ENCODE measurements at places on chromosomes 3 and 15.
A peak's percentile ranks its signal among the peaks of the same experiment; 100 is the strongest.

DNA sequence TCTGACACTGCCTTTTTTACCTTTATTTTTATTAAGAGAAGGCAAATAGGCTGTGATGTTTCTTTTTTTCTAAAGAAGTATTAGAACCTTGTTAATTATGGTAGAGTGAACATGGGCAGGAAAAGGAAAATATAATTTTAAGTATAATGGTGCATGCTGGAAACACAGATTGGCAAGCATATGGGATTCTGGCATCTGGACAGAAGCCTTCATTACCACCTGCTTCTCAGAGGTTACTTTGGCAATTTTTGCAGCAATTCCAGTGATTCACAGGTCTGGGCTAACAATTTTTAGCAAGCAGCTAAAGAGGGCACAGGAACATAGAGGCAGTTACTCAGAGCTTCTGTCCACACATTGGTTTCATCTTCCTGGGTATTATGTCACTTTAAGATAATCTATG lies 258.3 kb downstream of the DIPK2A start:
- no peak for DNase-seq

DNA sequence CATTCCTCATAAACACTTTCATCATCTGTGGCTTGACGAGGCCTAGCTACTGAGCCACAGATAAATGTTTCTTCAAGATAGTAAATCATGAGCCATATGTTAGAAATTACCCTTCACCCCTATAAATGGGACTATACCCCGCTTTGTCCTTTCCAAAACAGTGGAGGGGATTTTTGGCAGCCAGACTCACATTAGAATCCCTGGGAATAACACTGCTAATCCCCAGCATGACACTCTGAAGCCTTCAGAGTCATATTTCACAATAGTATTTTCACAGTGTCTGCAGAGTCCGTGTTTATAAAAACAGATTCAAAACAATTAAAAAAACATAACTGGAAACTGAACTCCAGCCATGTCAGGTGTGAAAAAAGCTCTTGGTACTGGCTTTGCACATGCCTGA lies 271.6 kb downstream of the ERC2 start:
- no peak for DNase-seq

DNA sequence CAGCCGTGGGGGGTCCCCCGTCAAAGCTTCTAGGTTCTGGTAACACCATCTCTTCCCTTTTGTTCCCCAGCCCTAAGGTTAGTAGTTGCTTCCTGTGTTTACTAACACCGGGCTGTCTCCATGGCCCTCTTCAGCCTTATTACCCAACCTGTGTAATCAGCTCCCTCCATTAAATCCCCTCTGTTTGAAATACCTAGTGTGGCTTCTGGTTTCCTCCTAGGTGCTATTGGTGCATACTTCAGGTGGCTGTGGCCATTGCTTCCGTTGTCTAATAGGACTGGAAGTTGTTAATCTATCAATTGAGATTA lies 35.3 kb downstream of the MOBP start:
- DNase-seq: no peak

- DNase-seq: no peak
Measured at GRCh38 chr3:56860939-56861338, 59.2 kb upstream of the ARHGEF3 start.

GRCh38 chr3:11078826-11079515 lies 75.3 kb upstream of the HRH1 start:
- DNase-seq: no peak

DNA sequence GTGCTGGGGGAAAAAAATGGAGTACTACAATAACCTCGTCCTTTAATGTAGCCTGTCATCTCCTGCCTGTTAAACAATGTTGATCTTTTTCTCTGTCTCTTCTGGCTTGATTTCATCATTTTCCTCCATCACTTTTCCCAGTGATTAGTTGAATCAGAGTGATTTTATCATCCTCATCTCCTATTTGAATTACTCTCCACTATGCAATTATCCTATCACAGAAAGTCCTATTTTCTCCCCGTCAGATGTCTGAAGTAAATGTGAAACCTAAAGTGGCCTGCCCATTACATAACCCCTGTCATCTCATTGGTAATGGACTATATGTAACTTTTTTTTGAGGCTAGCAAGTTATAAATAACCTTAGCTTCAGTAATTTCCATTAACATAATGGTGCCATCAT lies 201.8 kb downstream of the CACNA2D3 start:
- no peak for DNase-seq

DNA sequence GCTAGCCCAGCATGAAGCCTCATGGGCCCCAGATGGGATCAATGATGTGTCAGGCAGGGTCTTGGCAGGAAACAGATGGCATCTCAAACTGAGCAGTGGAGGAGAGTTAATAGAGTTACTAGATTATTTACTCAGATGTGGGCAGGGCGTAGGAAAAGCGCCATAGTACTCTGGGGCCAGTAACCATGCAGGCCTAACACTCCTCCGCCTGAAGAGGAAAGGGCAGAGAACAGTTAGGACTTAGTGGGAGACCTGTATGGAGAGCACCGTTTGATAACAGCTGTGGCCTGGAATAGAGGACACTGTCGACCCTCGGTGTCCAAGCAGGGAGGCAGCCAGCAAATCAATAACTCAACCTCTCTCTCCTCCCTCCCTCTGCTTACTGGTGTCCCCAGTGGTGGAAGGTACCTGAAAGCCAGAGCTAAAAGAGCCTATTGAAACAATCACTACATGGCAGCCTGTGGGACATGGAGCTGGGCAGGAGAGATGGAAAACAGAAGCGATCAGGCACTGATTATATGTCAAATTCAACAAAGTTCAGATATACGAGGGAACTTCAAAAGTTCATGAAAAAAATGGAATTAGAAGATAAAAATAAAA lies 111.4 kb upstream of the CCNL1 start:
- DNase-seq: no peak

- no peak for DNase-seq
Measured at GRCh38 chr3:125128861-125129501, 73.2 kb upstream of the HEG1 start.

GRCh38 chr15:62653122-62653521 lies 389.4 kb upstream of the TPM1 start:
- no peak for DNase-seq

DNA sequence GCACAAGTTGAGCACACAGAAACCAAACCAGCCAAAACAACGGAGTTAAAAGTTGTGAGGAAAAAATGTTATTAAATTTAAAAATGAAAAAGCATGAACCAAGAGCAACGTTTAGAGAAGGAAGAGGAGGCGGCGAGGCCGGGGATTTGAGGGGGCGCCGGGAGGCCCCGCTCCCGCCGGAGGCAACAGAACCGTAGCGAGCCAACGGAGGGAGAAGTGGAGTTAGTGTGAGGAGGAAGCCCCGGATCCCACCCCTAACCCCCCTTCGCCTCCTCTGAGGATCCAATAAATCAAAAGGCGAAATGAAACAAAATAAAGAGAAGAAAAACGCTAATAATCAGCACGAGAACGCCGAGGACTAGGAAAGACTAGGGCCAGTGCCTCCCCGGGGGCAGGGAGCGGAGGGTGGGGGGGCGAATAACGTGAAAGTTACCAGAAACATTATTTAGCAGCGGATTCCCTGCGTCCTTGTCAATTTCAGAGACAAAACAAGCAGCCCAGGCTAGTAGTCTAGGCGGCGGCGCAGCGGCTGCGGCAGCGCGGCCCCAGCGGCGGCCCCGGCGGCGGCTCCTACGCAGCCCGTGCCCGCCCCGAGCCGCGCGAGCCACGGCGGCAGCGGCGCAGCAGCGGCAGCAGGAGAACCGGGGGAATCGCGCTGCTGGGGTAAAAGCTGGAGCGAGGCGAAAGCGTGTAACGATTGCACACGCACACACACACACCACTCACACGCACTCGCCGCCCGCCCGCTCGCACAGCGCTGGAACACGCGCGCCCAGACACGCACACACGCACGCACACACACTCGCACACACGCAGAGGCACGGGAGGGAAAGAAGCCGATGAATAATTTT lies 1.7 kb downstream of the MEIS2 start:
- peak; percentile 53 for DNase-seq

GRCh38 chr3:141103503-141103902 lies 52.4 kb downstream of the SPSB4 start:
- no peak for DNase-seq

DNA sequence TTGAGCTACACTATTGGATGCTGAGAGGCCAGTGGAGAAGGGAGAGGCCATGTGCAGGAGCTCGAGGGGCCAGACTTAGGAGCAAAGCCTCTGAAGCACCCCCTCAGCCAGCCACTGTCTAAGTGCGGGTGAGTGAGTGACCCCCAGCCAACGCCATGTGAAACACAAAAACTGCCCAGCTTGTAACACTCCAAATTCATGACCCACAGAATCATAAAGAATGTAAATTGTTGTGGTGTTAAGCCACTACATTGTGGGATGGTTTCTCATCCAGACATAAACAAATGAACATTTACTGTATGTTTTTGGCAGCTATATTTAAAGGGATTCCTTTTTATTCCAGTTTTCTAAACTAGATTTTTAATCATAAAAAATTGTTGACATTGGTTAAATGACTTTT lies 27.2 kb upstream of the TMEM158 start:
- no peak for DNase-seq

GRCh38 chr3:181052256-181052655 lies 62.7 kb upstream of the DNAJC19 start:
- DNase-seq: no peak

GRCh38 chr15:66779331-66780009 lies 77.4 kb downstream of the SMAD6 start:
- no peak for DNase-seq

DNA sequence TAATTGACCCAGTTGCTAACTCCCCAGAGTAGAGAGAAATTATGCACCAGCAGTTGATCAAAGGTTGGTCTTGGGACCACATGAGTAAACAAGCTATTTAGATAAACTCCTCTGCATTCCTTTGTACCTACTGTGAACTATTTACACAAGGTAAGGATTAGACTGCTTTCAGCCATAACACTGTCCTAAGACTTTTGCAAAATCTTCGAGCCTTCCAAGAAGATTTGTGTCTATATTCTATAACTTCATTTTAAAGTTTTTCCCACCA lies 108.5 kb upstream of the UNC13C start:
- DNase-seq: no peak

DNA sequence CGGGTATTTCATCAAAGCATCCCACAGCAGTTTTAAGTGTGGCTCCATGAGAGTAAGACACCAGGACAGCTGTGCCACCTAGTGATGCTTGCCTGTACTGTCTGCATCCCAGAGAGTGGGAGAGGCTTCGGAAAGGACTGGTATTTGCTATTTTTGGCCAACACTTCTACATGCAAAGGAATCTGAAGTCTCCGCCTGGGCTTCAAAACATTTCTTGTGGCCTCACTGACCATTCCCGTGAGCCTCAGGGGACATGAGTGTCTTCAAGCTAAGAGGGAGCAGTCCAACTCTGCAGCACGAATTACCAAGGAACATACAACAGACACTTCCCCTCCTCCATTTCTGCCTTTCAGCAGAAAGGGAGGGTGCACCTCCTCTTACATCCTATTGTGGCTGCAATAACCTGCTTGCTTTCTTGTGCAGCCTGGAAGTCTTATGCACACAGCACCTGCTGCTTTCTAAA lies 177.5 kb downstream of the RORA start:
- DNase-seq: peak; percentile 49

DNA sequence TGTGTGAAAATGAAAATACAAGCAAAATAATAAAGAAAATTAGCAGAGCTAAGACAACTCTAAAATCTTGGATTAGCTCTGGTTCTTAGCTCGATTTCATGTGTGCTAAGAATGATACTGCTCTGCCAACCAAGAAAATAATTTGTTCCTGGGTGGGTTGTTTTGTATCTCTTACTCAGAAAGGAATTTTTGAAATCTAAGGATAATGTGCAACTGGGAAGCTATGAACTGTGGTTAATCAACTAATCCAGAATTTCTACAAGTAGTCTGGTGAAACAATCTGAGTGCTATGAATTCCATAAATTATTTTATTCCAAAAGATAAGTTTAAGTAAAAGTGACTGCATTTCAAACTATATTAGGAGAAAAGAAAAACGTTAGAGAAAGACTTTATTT lies 92.0 kb downstream of the TFDP2 start:
- DNase-seq: no peak

DNA sequence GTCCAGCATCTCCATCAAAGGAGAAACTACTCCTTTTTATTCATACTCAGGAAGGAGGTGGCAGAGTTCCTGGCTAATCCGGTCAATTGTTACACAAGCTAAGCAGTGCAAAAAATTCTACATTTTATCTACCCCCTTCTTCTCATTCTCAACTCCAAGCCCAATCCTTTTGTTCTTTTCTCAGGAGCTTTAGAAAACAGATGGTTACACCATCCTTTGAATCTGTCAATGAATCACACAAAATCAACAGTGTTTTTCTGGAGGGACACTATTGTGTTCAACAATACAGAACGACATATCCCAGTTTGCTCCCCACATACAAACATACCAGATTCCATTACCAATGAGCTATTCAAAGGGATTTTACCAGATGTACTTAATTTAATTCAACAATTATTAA lies 362.1 kb downstream of the MAGI1 start:
- DNase-seq: no peak

- no peak for DNase-seq
Measured at GRCh38 chr15:34018021-34018645, 20.9 kb downstream of the AVEN start.

DNA sequence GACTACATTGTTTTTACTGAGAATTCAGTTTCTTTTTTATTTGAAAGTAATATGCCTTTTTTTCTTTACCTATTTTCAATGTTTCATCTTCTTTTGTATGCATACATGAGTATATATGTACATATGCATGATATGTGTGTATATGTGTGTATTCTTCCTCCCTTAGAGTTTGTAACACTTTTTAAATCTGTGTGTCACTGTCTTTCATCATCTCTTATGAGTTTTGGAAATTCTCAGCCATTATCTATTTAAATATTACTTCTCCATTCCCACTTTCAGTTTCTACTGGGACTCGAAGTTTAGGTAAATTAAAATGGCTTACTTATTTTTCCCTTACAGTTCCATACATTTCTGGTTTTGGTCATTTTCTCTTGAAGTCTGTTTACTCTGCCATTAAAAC lies 754.1 kb downstream of the GRM7 start:
- no peak for DNase-seq

DNA sequence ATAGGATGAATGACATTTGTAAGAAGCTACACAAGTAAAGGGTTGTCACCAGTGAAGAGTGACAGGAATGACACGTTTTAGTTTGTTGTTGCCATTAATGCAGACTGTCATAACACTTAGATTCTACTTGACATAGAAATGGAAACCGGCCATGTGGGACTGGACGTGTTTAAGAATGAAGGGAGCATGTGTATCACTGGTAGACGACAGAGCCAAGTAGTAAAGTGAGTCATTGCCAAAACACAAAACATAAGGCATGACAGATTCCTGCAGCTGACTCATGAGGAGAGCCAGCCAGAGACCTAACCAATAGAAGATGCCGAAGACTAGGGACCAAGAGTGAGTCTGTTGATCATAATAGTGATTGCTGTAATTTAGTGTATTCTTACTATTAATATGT lies 106.2 kb upstream of the PLAAT1 start:
- DNase-seq: no peak

- peak; percentile 23 for DNase-seq
Measured at GRCh38 chr3:196108075-196108743, 26.3 kb upstream of the TFRC start.

DNA sequence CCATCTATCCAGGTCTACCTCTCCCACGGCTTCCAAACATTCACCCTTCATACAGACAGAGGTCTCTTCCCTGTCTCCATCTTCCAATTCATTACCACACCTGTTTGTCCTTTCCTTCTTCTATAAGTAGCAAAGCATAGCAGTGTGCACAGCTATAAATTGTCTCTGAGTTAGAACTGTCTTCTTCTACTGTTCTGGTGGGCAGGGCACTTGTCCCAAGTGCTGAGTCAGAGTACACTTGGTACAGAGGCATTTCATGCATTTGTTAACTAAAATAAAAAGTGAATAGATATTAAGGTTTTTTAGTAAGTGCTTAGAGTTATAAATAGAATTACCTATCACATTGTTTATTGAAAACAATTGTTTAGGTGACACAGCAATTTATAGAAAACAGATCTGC lies 150.1 kb upstream of the CCDC54 start:
- DNase-seq: no peak
